ENCODE measurements at places on chromosomes 3 and 15.

GRCh38 chr3:138682648-138683047 is 74.1 kb downstream of the FAIM start:
- DNase-seq, result no peak

GRCh38 chr3:10758304-10759037 is 57.6 kb upstream of the SLC6A11 start:
- DNase-seq, result peak; percentile 43

DNA sequence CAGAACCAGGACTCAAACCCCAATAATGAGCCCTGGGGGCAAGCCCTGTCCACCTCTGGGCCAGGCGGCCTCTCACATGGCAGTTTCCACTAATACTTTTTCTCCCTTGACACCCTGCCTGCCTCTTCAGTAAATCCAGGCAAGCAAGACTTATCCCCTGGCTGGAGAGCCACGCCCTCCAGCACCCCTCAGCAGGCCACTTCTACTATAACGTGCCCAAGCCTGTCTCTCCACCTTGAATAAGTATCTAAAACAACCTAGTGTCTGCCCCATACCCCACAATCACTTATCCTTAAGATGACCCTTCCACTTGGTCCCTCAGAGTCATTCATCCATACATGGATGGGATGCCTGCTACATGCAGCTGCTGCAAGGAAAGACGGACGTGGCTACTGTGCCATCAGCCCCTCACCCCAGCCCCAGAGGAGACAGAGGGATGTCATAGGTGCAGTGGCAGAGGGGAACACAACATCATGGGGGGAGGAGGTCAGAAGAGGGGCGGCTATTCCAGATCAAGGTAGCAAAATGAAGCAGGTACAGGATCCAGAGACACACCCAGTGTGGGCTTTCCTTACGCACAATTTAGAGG is 63.4 kb downstream of the LRIG1 start:
- DNase-seq, result no peak

- no peak for DNase-seq
Observed at GRCh38 chr3:162632672-162633071, 1136.1 kb downstream of the OTOL1 start.

Data from stimulated activated CD4-positive, alpha-beta T cell treated with anti-CD3 and anti-CD28 coated beads, Interleukin-4, amount 100 ng/mL, for 4 hours (primary cell).